ENCODE measurements at places on chromosomes 1 and 21.

- DNase-seq: no peak
Measured at GRCh38 chr1:7119156-7119555, 333.9 kb downstream of the CAMTA1 start.

DNA sequence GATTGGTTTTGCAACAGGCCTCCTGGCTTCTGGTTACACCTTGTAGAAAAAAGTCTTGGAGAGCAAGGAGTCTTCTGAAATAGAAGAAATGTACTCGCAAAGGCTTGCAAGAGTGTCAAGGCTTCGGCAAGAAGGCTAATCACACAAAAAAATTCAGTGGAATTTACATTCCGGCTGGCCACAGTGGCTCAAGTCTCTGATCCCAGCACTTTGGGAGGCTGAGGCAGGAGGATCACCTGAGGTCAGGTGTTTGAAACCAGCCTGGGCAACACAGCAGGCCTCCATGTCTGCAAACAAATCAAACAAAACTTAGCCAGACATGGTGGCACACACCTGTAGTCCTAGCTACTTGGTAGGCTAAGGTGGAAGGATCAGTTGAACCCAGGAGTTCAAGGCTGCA, 7.7 kb upstream of the DOP1B start:
- DNase-seq: no peak

- DNase-seq: no peak
Measured at GRCh38 chr1:53536606-53537005, 77.4 kb downstream of the DMRTB1 start.

DNA sequence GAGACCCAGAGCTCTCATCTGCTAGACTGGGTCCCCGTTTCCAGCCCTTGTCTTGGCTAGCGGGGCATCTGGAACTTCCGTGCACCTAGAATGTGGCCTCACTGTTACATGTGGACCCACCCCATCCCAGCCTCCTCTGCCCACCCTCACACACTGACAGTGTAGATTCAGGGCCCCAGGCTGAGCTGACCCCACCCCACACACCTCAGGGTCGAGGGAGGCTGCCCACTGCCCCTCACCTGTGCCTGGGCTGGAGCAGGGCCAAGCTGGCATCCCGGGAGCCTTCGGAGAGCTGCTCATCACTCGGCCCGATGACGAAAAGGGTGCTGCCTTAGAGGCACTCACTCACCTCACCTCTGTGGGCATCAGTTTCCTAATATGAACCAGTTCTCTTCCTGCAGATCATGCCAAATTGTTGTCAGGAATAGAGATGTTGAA, 11.1 kb downstream of the ACOT11 start:
- no peak for DNase-seq

- no peak for DNase-seq
Measured at GRCh38 chr1:156194300-156194652, 372 bp downstream of the SLC25A44 start.

GRCh38 chr1:160753594-160753993, 14.5 kb downstream of the SLAMF7 start:
- DNase-seq: no peak

- DNase-seq: no peak
Measured at GRCh38 chr21:41437729-41438128, 11.7 kb downstream of the MX1 start.

DNA sequence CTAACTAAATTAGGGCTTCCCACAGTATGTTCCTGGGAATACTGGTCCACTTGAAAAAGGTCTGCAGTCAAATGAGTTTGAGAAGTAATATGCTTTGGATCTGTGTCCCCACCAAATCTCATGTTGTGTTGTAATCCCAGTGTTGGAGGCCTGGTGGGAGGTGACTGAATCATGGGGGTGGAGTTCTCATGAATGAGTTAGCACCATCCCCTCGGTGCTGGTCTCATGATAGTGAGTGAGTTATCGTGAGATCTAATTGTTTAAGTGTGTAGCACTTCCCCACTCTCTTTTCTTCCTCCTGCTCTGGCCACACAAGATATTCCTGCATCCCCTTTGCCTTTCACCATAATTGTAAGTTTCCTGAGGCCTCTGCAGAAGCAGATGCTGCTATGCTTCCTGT, 16.9 kb upstream of the DMRTB1 start:
- no peak for DNase-seq

DNA sequence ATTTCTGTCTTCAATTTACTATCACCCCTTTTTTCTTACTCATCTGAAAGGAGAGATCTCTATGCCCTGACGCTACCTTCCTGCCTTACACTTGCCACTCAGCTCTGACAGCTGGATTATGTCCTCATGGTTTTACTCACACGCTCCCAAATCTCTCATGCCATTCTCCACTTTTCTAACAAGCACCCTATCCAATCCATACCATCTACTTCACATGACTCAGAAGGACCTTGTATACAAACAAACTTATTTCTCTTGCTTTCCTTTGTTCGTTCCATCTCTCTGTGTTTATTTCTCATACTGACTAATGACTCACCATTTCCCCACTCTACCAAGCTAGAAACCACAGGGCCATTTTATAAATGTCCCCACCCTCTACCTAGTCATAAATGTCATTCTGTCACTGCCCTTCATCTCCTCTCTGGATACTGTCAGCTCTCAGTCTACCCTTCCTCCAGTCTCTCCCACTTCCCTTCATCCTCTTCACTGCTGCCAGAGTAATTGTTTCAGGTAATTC, 87.3 kb downstream of the USP24 start:
- no peak for DNase-seq

DNA sequence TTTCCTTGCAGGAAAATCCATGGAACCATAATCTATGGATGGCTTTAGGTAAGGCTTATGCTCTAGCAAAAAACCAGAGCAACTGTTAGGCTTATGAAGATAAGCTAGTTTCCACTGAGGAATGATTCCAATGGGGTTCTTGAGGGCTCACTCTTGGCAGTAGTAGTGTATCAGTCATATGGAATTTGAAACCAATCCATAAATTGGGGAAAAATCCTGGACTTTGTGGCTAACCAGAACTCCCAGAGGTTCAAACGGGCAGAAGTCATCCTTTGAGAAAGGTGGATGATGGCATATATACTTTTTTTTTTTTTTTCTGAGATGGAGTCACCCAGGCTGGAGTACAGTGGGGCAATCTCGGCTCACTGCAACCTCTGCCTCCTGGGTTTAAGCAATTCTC, 54.2 kb upstream of the ATF3 start:
- no peak for DNase-seq

DNA sequence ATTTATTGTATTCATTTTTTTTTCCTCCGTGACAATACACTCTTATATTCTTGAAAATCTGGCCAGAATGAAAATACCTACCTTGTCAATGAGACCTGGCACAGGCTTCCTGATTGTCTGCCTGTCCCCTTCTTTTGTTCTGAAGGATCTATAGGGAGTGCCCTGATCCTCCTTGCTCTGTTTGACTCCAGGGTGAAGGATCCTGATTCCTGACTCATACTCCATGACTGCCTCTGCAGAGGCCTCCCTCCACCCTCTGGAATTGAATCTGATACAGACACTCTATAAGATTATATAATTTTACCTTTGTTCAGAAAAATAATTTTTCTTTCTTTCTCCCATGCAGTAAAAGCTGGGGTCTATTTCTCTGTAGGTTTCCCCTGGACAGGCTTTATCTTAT, 116.2 kb downstream of the HMCN1 start:
- no peak for DNase-seq

DNA sequence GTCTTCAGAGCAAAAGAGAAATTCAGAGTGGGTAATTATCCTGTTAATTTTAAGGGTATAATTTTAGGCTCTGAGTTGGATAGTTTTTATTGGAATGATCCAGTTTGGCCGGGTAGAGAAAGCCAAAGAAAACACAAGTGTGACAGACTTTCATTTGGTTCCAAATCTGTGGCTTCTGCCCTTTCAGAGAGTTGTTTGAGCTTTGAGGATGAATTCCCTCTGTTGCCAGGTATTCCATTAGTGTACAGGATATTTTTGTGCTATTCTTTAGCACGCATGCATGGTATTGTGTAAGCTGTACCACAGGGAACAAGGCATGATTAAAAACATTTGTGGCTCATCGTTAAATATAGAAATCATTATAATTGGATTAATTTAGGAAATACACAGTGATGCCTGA, 384.4 kb downstream of the ADGRL2 start:
- no peak for DNase-seq

DNA sequence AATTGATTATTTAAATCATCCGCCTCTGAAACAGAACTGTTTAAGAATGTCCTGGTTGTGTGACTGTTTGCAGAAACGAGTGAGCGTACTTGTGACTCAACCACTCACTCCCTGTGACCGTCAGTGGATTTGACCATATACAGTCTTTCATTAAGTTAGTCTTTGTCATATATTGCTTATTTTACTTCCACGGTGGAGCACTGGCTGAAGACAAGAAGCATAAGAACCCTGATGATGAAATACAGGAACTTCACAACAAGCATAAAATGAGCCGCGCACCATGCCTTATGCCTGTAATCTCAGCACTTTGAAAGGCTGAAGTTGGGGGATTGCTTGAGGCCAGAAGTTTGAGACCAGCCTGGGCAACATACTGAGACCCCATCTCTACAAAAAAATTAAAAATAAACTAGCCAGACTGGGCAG, 194.0 kb downstream of the TOMM20 start:
- no peak for DNase-seq

GRCh38 chr1:110639724-110640386, 33.7 kb upstream of the KCNA2 start:
- DNase-seq: no peak

GRCh38 chr1:169091480-169091941, 15.0 kb upstream of the ATP1B1 start:
- DNase-seq: no peak

DNA sequence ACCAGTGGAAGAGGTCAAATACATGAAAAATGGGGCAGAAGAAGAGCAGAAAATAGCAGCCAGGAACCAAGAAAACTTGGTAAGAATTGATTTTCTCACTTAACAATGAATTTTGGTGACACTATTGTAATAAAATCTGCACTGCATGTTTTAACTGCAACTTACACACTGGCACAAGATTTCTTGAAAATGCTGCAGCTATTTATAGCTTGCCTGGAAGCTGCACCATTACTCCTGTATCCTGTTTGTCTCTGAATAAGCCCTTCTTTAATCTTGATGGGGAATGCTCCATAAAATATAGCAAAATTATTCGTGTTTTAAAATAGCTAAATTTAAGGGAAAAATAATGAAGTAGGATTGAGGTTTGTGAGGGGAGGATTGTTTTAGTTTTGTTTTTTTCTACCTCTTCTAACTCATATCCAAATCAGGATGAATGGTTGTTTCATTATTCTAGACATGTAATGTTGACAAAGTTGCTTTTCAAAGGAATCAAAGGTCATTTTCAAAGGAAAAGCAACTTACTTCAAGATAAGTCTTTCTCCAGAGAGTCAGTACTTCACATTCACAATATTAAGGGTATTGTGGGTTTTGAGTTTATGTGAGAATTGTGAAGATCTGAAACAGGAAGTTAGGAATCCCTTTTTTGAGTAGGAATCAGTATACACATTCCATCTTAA, 120.9 kb downstream of the C1orf21 start:
- DNase-seq: no peak

GRCh38 chr1:179229214-179230140, at the start of gene ABL2:
TSS of gene ABL2 (minus strand) at chr1:179229677. CDS start at chr1:179229397, 280 bp downstream.
- peak; percentile 43 for DNase-seq

GRCh38 chr1:110690709-110691365, 16.1 kb upstream of the KCNA3 start:
- DNase-seq: no peak

- no peak for DNase-seq
Measured at GRCh38 chr1:12368646-12369045, 138.8 kb downstream of the VPS13D start.

- DNase-seq: no peak
Measured at GRCh38 chr1:94305704-94306103, 68.3 kb upstream of the ARHGAP29 start.

GRCh38 chr1:61141288-61142042, 59.1 kb downstream of the NFIA start:
- DNase-seq: no peak

DNA sequence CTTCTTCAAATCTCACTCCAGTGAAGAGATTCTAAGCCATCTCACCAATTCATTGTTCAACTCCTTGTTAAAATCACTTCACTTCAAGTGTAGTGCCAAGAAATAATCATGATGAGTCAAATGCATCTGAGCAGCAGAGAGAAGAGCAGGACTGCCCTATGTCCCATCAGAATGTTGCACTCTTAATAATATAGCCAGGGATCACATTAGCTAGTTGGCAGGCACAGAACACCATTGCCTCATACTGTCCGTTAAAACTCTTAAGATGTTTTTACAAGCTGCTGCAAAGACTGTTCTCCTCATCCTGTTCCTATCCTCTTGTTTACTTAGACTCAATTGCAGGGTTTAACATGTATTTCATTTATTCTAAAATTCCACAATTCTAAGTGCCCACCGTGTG, 432.9 kb downstream of the PLPP3 start:
- DNase-seq: no peak

- DNase-seq: no peak
Measured at GRCh38 chr1:161486806-161487741, 18.2 kb upstream of the FCGR2A start.

DNA sequence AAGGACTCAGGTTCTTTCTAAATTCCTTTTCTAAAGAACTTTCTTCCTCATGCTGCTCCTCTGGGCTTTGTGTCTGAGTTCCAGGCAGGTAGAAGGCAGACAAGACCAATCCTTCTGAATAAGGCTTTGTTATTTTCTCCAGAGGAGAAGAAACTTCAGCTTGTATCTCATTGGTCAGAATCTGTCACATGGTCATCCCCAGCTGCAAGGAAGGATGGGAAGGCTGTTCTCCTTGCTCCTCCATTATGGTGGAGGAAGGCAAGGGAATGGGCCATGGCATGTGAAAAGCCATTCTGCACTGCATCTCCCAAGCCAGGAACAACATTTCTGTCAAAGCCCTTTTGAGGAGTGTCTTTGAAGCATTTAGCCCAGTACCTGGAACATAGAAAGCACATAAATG, 50.6 kb upstream of the NTPCR start:
- DNase-seq: no peak

DNA sequence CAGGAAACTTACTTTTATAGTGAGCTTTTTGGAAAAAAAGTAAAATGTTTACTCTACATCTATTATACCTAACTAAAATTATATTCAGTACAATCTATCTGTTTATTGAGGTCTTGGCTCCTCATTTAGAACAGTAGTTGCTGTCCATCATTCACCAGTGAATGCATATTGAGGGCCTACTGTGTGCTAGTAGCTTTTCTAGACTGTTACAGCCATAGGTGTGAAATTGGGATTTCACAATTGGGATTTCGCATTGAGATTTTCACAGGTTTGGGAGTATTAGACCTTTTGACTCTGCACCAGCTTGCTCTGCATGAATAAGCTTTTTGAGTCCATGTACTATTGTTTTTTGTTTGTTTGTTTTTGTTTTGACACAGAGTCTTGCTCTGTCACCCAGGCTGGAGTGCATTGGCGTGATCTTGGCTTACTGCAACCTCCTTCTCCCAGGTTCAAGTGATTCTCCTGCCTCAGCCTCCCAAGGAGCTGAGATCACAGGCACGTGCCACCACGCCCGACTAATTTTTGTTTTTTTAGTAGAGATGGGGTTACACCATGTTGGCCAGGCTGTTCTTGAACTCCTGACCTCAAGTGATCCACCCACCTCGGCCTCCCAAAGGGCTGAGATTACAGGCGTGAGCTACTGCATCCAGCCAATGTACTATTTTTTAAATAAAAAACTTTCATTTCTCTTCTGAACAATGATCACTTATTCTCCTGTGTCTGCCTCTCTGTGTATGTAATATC, 47.2 kb upstream of the ERRFI1 start:
- DNase-seq: no peak

GRCh38 chr1:31373056-31373896, at the start of gene FABP3:
TSS of gene FABP3 (minus strand) at chr1:31373076. CDS start at chr1:31373014, 62 bp downstream.
- peak; percentile 63 for DNase-seq

All from substantia nigra (tissue), 51 donors.